NCI-H2081 treated with DMSO at 0.1 percent for 48 hours (cell line): ENCODE measurements at places on chromosomes 3 and 15.

DNA sequence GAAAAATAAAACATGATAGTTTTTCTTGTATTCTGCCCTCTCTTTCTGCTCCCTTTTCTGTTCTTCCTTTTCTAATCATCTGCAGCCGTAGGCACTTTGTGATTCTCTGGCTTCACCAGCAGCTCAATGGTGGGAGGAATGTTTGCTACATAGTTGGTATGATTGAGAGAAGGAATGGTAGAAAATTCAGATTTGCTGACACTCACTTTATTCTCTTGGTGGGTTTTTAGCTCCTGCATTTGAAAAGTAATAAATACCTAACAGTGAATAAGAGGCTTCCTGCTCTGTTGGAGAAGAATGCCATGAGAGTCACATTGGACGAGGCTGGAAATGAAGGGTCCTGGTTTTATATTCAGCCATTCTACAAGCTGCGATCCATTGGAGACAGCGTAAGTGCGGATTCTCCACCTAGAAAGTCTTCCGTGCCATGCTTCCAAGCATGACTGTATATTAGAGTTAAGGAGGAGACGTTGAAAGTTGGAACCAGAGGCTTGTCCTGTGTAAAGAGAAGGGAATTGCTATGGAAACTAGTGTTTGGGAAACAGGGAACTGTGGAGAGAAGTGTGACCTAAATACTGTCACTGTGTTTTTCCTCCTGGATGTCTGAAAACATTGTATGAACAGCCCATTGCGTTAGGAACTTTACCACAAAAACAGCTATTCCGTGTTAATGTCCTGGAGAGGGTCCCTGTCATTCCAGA, 148.9 kb downstream of the ITPR1 start:
- no peak for DNase-seq

DNA sequence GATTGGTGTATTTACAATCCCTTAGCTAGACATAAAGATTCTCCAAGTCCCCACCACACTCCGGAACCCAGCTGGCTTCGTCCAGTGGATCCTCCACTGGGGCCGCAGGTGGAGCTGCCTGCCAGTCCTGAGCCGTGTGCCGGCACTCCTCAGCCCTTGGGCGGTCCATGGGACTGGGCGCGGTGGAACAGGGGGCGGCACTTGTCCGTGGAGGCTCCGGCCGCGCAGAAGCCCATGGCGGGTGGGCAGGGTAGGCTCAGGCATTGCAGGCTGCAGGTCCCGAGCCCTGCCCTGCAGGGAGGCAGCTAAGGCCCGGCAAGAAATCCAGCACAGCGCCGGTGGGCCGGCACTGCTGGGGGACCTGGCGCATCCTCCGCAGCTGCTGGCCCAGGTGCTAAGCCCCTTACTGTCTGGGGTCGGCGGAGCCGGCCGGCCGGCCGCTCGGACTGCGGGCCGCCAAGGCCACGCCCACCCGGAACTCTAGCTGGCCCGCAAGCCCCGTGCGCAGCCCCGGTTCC, 3.5 kb upstream of the RNU5B-1 start:
- DNase-seq: no peak

GRCh38 chr3:157069846-157070677, 89.9 kb downstream of the CCNL1 start:
- no peak for DNase-seq

GRCh38 chr3:130820976-130821375, 72.9 kb upstream of the ATP2C1 start:
- no peak for DNase-seq

GRCh38 chr3:66338927-66339326, 118.1 kb downstream of the SLC25A26 start:
- no peak for DNase-seq

GRCh38 chr3:25396251-25396650, 31.8 kb upstream of the RARB start:
- no peak for DNase-seq
